ENCODE measurements at places on chromosomes 7 and 10. TPM values are rescaled to one million over a fixed set of nuclear protein-coding genes. Genes with fewer than 3 reads are reported as not detected.

The SPDYE1 gene
- total RNA-seq, result not detected

DNA sequence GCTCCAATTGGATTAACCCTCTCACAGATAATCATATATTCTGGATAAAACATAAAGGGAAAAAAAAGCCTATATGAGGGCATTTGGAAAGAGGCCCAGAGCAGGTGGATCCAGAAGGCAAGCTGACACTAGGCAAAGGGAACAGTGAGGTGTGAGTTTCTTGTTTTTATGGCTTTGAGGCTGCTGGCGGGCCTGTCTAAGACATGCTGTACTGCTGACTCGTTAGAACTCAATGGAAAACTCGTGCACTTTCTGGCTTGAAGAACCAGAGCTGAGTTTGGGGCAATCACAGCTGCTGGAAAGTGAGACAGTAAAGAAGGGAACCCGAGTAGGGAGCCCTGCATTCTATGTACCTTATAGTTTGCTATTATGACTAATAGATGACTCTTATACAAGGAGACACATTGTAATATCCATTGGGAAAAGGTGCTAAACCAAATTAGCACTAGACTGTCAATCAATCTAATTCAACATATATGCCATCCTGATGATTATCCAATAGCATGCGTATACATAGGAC, 637.1 kb downstream of the GATA3 start:
- DNase-seq, result no peak

The ASB4 gene
- 5.1 TPM for total RNA-seq

- DNase-seq, result no peak
Measured at GRCh38 chr7:139526578-139527544, 3.4 kb downstream of the CLEC2L start.

GRCh38 chr10:68565658-68566057, 5.5 kb downstream of the TET1 start:
- no peak for DNase-seq

The TMEM139 gene
- 10.7 TPM for total RNA-seq

The METTL27 gene
- 0.42 TPM for total RNA-seq

GRCh38 chr10:7218968-7219367, 191.9 kb downstream of the SFMBT2 start:
- DNase-seq, result no peak

The AGBL3 gene
- total RNA-seq, result 1.2 TPM

The TSPAN15 gene
- 12.4 TPM for total RNA-seq

- no peak for DNase-seq
Measured at GRCh38 chr7:105322655-105323277, 66.0 kb downstream of the SRPK2 start.

The GSTO2 gene
- total RNA-seq, result 0.95 TPM

The DMBT1 gene
- total RNA-seq, result not detected
